ENCODE measurements at places on chromosomes 6 and 20.
A peak's percentile ranks its signal among the peaks of the same experiment; 100 is the strongest.

DNA sequence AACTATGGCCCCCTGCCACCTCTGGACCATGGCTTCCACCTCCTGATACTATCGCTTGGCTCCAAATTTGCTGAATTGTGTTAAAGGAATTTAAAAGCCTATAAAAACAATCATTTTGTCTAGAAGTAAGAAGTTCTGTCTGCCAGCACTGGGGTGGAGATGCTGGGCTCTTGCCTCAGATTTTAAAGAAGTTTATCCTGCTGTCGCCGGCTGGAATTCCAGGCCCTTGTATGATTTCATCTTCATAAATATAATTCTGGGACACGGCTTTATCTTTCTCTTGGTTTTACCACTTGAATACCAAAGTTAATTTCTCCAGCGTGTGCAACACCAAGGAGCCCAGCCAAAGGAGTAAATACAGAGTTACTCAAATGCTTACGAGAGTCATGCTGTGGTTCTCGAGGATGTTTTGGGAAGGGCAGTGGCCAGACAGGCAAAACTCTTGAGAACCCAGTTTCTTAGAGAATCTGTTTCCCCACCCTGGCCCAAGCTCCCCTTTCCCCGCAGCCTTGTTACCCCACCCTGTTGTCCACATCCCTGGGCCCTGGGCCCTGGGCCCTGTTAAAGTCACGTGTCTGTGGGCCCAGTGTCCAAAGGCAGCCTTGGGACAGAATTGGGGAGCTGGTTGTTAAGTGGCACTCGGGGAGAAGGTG, 31.9 kb downstream of the C6orf89 start:
- no peak for DNase-seq

- no peak for DNase-seq
Observed at GRCh38 chr6:21080221-21080620, 513.3 kb upstream of the SOX4 start.

- DNase-seq, result no peak
Observed at GRCh38 chr20:36871640-36872570, 4.0 kb upstream of the TLDC2 start.

DNA sequence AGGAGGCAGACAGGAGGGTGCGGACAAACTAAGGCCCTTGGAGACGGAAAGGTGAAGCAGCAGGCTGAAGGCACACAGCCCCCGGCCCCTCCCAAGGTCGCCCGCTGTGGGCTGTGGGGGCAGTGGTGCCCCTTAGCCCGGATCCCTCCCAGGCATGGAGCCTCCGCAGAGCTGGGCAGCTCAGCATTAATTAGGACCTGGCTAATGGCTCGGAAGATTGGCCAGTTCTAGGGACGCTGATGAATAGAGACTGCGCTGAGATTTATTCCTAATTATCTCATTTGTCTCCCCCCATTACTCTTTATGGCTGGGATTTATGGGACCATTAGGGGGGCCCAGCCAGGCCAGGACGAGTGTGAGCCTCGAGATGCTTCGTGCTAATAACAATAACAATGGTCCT, 20.4 kb downstream of the MDFI start:
- DNase-seq, result no peak

GRCh38 chr20:49594143-49594930, 26.4 kb upstream of the PTGIS start:
- peak; percentile 86 for DNase-seq

DNA sequence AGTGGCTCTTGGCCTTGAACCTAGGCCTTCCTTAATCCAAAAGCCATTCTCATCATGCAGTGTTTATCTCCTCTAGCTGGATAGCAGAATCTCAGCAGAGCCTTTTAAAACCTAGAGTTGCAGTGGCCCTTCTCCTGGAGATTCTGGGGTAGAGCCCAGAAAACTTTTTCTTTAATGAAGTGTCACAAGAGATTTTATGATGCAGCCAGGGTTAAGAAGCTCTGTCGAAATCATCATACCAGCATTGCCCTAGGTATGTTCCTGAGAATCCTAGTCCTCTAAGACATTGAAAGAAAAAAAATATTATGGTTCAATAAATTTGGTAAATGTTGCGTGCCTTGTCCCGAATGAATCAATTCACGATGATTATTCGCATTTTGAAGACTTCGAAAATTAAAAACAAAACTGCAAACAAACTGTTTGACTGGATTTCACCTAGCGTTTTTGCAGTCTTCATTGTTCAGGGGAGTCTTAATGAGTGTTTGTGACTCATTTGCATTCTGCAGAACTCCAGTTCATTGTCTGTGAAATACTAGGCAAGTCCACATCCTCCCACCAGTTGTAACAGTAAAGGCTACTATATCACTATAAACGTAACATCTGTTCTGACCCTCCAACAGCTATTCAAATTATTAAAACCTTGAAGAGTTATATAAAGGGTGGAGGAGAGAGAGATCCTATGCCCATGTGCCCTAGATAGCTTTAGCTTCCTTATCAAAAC, 198.6 kb downstream of the UST start:
- no peak for DNase-seq

- no peak for DNase-seq
Observed at GRCh38 chr6:169709293-169709692, 7.4 kb downstream of the C6orf120 start.

DNA sequence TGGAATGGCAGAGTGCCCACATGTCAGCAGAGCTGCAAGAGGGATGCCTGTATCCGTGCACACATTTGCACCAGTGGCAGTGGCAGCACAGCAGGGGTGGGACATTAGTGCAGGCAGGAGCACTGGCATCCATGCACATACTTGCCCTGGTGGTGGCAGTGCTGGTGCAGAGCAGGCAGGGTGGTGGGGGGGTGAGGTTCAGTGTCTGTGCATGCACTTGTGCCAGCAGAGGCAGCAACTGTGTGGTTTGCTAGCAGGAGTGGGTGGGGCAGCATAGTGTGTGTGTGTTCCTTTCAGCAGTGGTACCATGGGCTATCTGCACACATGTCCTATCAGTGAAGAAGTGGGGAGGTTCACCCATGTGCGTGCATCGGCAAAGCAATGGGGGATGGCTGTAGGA, 151.6 kb downstream of the EPM2A start:
- DNase-seq, result no peak

GRCh38 chr6:160177220-160177619, 55.6 kb downstream of the SLC22A1 start:
- no peak for DNase-seq

- DNase-seq, result peak; percentile 85
Observed at GRCh38 chr20:60057123-60057865, 99.1 kb downstream of the CDH26 start.

DNA sequence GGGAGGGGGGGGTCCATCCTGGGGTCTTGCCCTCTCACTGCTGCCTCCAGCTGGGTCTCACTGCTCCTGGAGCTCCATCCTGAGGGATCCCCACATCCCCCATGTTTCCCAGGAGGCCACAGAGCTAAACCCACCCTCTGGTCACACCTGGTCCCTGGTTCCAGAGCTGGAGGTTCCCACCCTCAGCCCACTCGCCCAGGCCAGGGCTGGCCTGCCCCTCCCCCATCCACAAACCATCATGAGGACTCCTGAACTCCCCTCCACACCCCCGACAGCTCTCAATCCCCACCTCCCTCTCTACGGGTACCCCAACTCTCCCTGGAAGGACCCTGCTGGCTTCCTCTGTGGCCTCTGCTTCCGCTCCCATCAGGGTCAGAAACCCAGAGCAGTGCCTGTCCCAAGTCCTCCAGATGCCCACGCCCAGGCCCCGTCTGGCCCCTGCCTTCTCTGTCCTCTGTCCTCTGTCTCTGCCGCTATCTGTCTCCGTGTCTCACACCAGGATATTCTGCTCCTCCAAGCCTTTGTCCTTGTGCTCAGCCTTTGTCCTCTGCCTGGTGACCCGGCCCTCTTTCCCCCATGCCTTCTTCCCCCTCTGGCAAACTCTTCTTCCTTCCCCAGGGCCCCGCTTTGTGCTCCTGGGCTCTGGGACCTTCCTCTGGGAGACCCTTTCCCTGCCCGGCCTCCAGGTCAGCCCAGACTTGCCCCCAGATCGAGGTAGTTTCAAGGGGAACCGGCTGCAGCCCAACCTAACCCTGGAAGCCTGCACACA, 74.0 kb downstream of the SRC start:
- DNase-seq, result no peak

GRCh38 chr6:25816252-25816651, 15.6 kb downstream of the SLC17A1 start:
- no peak for DNase-seq

DNA sequence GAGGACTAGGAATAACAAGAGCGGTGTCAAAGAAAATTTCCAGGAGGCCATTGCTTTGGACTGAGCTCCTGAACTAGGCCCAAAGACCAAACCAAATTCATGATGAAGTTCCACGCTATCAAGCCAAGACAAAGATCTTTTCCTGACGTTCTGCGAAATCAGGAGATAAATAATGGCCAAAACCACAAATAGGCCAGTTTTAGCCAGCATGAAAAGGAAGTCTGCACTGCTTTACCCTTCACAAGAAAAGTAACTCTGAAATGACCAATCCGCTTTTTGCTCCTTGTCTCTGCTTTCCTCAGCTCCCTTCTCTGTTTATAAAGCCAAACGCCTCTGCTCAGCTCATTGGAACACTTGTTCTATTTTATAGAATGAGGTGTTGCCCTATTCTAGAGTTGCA, 6.7 kb downstream of the NCOA5 start:
- no peak for DNase-seq

GRCh38 chr6:95784869-95785268, 207.5 kb downstream of the MANEA start:
- no peak for DNase-seq

Data from activated effector memory CD4-positive, alpha-beta T cell treated with anti-CD3 and anti-CD28 coated beads, Interleukin-2, amount 50 U/mL, for 16 hours (primary cell).